Astrocyte (in vitro differentiated cells and primary cell): ENCODE measurements at places on chromosomes 5 and 9. TPM values are rescaled to one million over a fixed set of nuclear protein-coding genes. Genes with fewer than 3 reads are reported as not detected.

CTXN3 gene
- total RNA-seq, result not detected in 2 replicates

CNOT8 gene
- 40.1 and 45.6 TPM in 2 replicates for total RNA-seq

SHOC1 gene
- not detected in 2 replicates for total RNA-seq

CLPTM1L gene
- 131 TPM in 2 replicates for total RNA-seq

FAM200C gene
- 1.7 and 2.1 TPM in 2 replicates for total RNA-seq

- no peak for DNase-seq
- no peak overlapping the region for H3K27ac ChIP-seq
- H3K27me3 ChIP-seq, result no peaks in the 10 kb centered on the region
- H3K36me3 ChIP-seq, result peaks cover 34% of the 10 kb centered on the region
- H3K4me1 ChIP-seq, result peaks cover 14% of the 10 kb centered on the region
Measured at GRCh38 chr5:138829341-138829740, 45.8 kb downstream of the LRRTM2 start.

DNA sequence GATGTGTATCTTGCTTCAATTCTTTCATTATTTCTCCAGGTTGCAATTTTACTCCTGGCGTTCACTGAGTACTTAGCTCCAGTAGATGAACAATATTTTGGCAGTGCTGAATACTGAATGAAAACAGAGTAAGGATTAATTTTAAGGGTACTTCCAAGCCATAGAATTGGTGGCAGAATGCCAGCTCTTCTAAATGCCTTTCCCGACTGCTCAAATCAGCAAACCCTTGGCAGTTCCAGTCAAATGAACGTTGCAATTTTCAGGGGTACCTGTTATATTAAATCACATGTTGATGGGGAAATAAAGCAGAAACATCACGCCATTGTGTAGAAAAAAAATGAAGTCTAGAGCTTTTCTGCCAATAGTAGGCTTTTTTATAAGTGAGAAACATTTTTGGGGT lies 282.4 kb upstream of the RPS23 start:
- no peak for DNase-seq
- H3K27me3 ChIP-seq, result no peaks in the 10 kb centered on the region
- H3K27ac ChIP-seq, result no peak overlapping the region
- no peak overlapping the region for H3K4me3 ChIP-seq

DNA sequence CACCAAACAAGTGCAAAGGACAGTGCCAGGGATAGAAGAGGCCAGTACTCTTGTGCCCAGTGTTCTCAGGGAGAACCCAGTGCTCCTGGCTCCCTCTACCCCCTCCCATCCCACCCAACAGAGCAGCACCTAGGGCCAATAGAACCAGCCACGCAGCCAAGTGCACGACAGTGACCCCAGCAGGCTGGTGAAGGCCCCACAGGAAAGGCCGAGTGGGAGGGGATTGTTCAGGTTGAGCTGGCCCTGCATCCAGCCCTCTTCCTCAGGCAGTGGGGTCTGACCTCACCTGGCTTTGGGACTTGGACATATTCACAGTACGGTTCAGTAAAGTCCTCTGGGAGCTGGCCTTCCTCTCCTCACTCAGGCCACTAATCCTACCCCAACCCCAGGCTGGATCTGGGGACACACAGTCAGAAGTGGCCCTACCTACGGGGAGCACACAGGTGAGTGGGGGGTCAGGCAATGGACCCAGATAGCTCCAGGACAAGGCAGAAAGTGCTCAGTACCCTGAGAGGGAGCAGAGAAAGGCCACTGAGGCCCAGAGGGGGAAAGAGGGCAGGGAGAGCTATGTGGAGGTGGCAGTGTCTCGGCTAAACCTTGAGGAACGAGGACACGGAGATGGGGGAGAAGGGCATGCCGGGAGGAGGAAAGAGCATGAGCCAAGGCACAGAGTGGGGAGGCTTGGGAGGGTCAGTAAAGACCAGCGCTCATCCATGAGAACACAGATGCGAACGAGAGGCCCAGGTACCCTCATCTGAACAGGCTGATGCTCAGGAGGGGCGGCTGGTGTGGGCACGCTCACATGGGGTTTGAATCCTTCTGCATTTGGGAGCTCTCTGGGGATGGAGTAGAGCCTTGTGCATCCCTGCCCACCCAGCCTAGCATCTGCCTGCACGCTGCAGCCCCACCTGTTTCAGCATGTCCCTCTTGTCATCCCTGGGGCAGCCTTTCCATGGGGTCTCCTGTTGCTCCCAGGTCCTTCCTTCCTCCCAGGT lies 25.6 kb downstream of the POLR1E start:
- DNase-seq, result no peak
- no peak overlapping the region for H3K4me3 ChIP-seq
- H3K27ac ChIP-seq, result no peak overlapping the region
- no peaks in the 10 kb centered on the region for H3K4me1 ChIP-seq

DNA sequence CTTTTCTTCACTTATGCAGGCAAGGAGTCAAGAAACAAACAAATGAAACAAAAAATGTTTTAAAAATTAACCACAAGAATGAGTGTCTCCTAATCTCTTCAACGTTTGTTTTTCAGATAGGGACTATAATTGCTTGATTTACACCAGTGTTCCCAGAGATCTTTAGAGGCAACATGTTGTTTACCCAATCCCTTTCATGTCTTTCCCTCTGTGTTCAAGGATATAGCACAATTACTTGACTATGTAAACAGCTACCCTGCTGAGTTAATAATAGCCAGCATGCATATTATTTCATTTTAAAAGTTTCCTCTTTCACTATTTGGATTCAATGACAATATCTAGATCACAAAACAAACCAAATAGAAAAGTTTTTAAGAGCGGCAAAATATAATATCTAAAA lies 25.1 kb upstream of the SHISAL2B start:
- DNase-seq, result no peak
- no peaks in the 10 kb centered on the region for H3K4me1 ChIP-seq
- H3K36me3 ChIP-seq, result no peaks in the 10 kb centered on the region

- no peak for DNase-seq
- no peak overlapping the region for H3K27ac ChIP-seq
- no peaks in the 10 kb centered on the region for H3K36me3 ChIP-seq
Measured at GRCh38 chr5:151195622-151196021, 28.3 kb downstream of the CCDC69 start.

- peak overlapping the region; percentile 30 for H3K27ac ChIP-seq
Measured at GRCh38 chr5:83470526-83471404, 779 bp upstream of the VCAN start.

DNA sequence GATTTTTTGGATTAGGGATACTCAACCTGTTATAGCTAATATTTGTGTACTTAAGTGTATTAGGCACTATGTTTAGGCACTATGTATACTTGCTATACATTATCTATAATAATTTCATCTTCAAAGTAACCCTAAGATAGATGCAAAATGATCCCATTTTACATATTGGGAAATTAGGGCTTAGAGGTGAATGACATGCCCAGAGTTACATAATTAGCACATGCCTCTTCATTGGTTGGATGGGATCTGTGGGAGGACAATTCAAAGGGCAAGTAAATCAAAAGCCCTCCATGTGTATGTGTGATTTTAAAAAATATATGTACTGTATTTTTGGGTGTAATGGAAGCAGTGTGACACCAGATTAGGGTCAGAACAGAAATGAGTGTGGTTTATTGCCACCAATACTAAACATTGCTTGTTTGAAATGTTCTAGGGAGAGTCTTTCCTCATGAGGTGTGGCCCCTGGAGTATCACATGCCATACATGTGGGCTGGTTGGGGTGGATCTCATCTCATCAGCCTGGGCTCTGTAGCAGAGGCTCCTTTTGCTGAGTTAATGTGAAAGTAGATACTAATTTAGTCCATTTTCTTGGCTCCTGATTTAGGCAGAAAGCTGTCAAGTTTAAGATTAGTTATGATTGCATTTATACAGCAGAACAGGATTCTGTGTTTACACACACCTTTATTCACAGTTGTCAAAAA lies 5.5 kb downstream of the C9orf85 start:
- H3K27ac ChIP-seq, result no peak overlapping the region
- peaks cover 13% of the 10 kb centered on the region for H3K4me1 ChIP-seq
- no peaks in the 10 kb centered on the region for H3K36me3 ChIP-seq

GRCh38 chr5:147452165-147452811 lies 57.6 kb downstream of the DPYSL3 start:
- no peak overlapping the region for H3K27ac ChIP-seq
- peaks cover 34% of the 10 kb centered on the region for H3K4me1 ChIP-seq
- H3K36me3 ChIP-seq, result peaks cover under 1% of the 10 kb centered on the region
- H3K4me3 ChIP-seq, result peak overlapping the region; percentile 74
- DNase-seq, result no peak
- H3K27me3 ChIP-seq, result no peaks in the 10 kb centered on the region

GRCh38 chr9:118330191-118330986 lies 626.2 kb downstream of the TLR4 start:
- H3K4me3 ChIP-seq, result no peak overlapping the region
- peak; percentile 57 for DNase-seq
- no peaks in the 10 kb centered on the region for H3K27me3 ChIP-seq
- H3K27ac ChIP-seq, result no peak overlapping the region
- H3K4me1 ChIP-seq, result peaks cover 5% of the 10 kb centered on the region

DNA sequence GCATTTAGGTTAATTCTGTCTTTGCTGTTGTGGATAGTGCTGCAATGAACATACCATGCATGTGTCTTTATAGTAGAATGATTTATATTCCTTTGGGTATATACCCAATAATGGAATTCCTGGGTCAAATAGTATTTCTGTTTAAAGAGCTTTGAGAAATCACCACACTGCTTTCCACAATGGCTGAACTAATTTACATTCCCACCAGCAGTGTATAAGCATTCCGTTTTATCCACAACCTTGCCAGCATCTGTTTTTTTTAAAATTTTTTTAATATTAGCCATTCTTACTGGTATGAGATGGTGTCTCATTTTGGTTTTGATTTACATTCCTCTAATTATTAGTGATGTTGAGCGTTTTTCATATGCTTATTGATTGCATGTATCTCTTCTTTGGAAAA lies 15.5 kb upstream of the TARS1 start:
- H3K36me3 ChIP-seq, result no peaks in the 10 kb centered on the region
- no peak for DNase-seq
- H3K27me3 ChIP-seq, result no peaks in the 10 kb centered on the region
- peaks cover 3% of the 10 kb centered on the region for H3K4me1 ChIP-seq
- no peak overlapping the region for H3K27ac ChIP-seq

DNA sequence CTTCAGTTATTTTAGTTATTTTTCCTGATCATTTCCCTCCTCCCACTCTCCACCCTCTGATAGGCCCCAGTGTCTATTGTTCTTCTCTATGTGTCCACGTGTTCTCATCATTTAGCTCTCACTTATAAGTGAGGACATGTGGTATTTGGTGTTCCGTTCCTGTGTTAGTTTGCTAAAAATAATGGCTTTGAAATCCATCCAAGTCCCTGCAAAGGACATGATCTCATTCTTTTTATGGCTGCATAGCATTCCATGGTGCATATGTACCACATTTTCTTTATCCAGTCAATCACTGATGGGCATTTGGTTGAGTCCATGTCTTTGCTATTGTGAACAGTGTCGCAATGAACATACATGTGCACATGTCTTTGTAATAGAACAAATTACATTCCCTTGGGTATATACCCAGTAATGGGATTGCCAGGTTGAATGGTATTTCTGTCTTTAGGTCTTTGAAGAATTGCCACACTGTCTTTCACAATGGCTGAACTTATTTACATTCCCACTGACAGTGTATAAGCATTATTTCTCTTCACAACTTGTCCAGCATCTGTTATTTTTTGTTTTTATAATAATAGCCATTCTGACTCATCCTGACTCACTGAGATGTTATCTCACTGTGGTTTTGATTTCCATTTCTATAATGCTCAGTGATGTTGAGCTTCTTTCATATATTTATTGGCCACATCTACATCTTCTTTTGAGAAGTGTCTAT lies 17.2 kb upstream of the DIRAS2 start:
- H3K4me3 ChIP-seq, result no peak overlapping the region
- no peaks in the 10 kb centered on the region for H3K36me3 ChIP-seq
- H3K4me1 ChIP-seq, result no peaks in the 10 kb centered on the region
- peak; percentile 11 for DNase-seq
- H3K27me3 ChIP-seq, result no peaks in the 10 kb centered on the region

- peaks cover 2% of the 10 kb centered on the region for H3K27me3 ChIP-seq
- peak; percentile 53 for DNase-seq
- no peaks in the 10 kb centered on the region for H3K36me3 ChIP-seq
- peaks cover 8% of the 10 kb centered on the region for H3K4me1 ChIP-seq
Measured at GRCh38 chr9:132090771-132091170, 11.1 kb upstream of the MED27 start.

DNA sequence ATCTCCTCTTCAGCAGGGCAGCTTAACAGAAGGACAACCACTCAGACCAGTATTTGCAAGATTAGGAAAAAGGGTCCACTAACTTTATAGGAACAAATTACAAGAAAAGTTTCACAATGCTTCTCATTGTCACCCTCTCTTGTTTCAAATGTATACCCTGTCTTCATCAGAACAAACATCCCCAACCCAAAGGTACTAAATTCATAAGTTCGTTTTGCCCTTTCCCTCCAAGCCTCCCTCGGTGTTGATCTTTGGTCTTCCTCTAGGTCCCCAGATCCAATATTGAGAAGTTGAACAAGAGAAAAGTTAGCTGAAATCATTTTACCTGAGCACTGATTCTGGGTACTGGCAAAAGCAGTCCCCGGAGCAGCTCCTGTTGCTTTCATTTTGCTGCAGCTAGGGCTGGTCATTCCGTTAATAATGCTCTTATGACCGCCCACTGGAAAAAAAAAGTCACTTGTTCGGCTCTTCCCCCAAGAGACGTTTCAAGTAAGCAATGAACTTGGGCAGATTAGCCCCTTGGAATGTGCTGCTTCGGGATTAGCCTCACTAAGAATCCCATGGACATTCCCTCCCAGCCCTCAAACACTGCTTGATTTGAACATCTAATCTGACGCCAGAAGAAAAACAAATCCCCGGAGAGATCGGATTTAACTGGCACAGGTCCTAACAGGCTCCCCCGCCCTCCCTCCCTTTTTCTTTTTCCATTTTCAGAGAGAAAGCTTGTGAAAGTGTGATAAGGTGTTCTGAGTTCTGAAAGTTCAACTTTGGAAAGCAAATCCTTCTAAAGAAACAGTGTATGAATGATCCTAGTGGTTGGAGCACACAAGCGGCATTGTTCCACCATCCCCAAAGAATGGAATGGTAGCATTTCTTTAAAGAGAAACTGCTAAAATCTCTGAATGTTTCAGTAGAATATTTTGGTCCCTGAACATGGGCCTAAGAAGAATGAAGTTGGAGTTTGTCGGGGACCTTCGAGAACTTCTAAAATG lies 252.5 kb downstream of the TRPM3 start:
- DNase-seq, result peak; percentile 12
- no peaks in the 10 kb centered on the region for H3K36me3 ChIP-seq
- no peak overlapping the region for H3K27ac ChIP-seq
- peak overlapping the region; percentile 54 for H3K4me3 ChIP-seq
- H3K4me1 ChIP-seq, result no peaks in the 10 kb centered on the region

DNA sequence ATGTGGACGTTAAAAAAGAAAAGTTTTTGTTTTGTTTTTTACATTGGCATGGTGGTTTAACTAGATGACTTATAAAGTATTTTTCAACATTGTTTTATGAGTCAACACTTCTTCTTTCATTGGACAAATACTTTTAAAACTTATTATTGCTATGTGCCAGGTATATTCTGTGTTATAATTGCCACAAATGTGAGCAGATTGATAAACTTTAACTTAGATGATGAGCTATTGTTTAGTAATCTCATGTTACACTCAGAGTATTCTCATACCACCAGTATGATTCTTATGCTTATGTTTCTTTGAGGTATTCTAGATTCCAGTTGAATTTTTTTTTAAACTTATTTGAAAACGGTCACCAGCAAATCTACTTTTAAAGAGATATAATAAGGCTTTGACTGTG lies 60.3 kb downstream of the RASA1 start:
- no peaks in the 10 kb centered on the region for H3K27me3 ChIP-seq
- H3K27ac ChIP-seq, result no peak overlapping the region
- H3K4me1 ChIP-seq, result no peaks in the 10 kb centered on the region

- H3K4me3 ChIP-seq, result no peak overlapping the region
- no peaks in the 10 kb centered on the region for H3K36me3 ChIP-seq
- H3K27me3 ChIP-seq, result no peaks in the 10 kb centered on the region
- DNase-seq, result peak; percentile 3
- H3K4me1 ChIP-seq, result peaks cover 4% of the 10 kb centered on the region
Measured at GRCh38 chr9:117938086-117938485, 233.9 kb downstream of the TLR4 start.
